ENCODE measurements at places on chromosomes 1 and 21.

GRCh38 chr21:25760061-25760460 is 25.3 kb downstream of the GABPA start:
- DNase-seq = no peak

- DNase-seq = peak; percentile 87
Observed at GRCh38 chr21:44927587-44928461, 7.1 kb upstream of the ITGB2 start.

DNA sequence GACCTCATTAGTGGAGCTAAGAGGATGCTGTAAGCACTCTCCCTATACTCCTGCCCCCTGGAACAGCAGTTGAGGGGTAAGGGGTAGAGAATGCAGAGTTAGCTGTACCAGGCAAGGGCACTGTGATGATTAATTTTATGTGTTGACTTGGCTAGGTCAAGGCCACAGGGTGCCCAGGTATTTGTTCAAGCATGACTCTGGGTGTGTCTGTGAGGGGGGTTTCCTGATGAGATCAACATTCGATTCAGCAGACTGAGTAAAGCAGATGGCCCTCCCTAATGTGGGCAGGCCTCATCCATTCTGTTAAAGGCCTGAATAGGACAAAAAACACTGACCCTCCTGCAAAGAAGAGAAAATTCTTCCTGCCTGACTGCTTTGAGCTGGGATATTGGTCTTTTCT is 110.8 kb downstream of the KCND3 start:
- DNase-seq = no peak

DNA sequence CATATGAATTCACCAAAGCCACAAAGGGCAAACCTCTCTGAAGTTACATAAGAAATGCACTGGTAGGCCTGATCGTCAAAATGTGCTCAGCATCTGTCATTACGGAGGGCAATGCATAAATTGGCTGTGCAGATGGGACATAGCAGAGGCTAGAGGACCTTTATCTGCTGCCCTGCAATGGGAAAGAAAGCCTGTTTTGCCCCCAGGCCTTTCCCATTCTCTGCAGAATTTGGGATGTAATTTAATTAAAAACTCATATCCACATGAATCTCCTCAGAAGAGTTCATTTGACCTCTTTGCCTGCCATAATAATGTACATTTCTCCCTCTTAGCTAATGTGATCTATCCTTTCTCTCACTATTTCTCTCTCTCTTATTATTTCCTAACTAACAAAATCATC is 158.1 kb downstream of the ZP4 start:
- DNase-seq = no peak

- no peak for DNase-seq
Observed at GRCh38 chr1:76905876-76906595, 38.8 kb downstream of the ST6GALNAC5 start.
